CD4-positive, alpha-beta T cell treated with Interleukin-15 for 4 hours (primary cell): ENCODE measurements at places on chromosomes 6 and 20.

- DNase-seq = no peak
Observed at GRCh38 chr6:126944512-126944911, 174.0 kb upstream of the RSPO3 start.

- DNase-seq = no peak
Observed at GRCh38 chr20:19775353-19776253, 17.5 kb downstream of the RIN2 start.

- DNase-seq = no peak
Observed at GRCh38 chr20:54112221-54112884, 42.0 kb upstream of the BCAS1 start.

DNA sequence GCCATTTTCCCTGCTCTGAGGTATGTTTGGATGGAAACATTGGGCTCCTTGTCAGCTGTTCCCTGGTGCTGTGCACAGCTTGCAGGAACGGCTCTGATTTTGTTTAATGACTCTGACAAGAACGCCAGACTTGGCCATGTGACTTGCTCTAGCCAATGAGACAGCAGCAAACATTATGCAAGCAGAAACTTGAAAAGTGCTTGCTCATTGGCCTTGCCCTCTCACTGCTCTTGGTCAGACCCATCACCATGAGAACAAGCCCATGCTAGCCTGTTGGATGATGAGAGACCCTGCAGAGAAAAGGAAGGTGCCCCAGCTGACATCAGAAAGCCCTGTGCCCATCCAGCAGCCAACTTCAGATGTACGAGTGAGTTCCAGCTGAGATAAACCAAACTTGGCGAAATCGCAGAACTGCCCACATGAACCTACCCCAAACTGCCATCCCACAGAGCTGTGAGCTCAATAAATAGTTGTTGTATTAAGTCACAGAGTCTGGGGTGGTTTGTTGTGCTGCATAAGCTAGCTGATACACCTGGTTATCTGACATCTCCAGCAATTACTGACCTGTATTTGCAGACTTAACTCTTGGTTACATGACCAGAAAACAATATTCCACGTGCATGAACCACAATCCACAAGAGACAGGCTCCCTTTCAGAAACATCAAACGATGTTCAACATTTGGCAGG, 96.9 kb downstream of the JPH2 start:
- peak; percentile 6 for DNase-seq

DNA sequence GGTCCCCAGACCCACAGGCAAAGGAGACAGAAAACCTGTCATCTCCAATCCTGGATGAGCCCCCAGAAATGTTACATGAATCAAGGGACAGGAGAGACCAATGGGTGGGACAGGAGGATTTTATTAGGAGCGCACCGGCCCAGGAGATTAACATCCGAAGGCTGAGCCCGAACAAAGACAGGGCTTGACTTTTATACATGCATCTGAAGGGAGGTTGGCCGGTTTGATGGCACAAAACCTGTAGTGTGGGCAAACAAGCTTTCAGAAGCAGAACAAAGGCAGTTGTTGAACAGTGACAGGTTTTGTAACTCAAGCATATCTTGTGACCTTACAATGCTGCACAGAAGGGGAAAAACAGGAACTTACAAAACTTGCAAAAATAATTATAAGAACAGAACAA, 83.9 kb upstream of the GPR6 start:
- DNase-seq = no peak
